ENCODE measurements at places on chromosomes 12 and 14.

DNA sequence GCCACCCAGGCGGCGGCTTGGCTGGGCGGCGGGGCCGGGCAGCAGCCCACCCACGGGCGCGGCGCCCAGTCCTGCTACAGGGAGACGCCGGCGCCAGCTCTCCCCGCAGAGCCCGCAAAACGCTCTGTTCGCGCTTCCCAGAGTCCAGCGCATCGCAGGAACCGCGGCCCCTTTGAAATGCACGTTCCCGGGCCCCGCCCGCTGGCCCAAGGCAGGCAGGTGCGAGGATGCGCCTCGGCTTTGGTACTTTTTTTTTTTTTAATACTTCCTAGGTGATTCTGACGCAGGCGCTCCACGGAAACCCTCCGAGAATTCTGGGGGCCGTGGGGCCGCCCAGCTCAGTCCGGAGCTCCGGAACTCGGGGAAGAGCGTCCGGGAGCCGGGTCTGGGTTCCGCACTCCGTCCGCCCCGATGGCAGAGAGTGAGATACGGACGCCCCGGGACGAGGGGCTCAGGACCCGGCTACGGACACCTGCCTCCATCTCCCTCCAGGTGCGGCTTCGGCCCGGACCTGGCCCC is 483 bp downstream of the POC1B start:
- peak; percentile 31 for DNase-seq

GRCh38 chr12:115957686-115958290 is 319.7 kb downstream of the MED13L start:
- DNase-seq: no peak

DNA sequence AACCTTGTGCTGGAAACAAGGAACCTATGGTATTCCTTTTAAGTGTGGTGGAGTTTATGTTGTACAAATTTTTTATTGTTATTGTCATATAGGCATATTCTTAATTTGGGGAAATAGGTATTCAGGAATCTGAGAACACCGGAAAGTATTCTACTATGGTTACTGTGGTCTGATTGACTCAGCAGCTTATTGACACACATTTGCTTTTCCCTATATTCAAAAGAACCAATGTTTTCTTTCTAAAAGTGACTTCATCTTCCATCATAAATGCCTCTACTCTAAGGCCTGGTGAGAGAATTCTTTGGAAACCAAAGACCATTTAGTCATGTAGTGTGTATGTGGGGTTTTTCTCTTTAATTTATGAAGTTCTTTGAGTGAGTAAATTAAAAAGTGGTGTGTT is 474.8 kb downstream of the TMTC2 start:
- no peak for DNase-seq

DNA sequence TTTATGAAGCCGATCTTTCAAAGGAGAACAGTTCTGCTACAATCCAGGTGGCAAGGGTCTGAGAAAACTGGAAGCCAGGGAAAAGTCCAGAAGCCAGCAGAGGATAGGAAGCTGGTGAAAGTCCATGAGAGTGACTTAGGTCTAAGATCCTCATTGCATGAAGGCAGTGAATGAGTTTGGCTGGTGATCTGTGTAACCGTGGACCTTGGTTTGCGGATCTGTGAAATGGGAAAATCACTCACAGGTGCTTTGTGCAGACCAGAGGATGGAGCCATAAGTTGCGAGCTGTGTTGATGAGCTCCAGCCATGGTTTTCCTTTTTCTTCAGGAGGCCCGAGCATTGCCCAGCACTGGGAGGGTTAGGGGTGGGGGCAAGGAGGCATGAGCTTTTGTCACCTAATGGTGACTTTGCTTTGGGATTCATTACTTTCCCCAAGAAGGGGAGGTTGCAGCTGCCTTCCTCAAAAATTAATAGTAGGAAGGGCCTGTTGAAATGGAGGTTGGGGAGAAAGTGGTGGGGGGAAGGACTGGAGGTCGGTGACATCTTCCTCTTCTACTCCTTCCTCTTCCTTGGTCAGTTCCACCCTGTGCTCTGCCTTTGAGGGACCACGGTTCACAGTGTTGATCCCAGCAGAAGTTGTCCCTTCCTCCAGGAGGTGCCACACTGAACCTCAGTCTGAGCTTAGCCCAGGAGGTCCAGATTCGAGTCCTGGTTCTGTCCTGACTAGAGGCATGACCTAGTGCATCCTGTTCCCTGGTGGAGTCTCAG is 20.3 kb upstream of the SERPINA6 start:
- no peak for DNase-seq

- no peak for DNase-seq
Observed at GRCh38 chr12:39372929-39373328, 70.0 kb downstream of the KIF21A start.

- DNase-seq: no peak
Observed at GRCh38 chr12:105316931-105317852, 13.3 kb upstream of the C12orf75 start.

GRCh38 chr14:36529062-36529461 is 9.0 kb upstream of the NKX2-1 start:
- no peak for DNase-seq

- DNase-seq: no peak
Observed at GRCh38 chr14:52283099-52283498, 15.6 kb downstream of the PTGDR start.

- DNase-seq: no peak
Observed at GRCh38 chr12:79367032-79367589, 323.7 kb downstream of the PAWR start.

DNA sequence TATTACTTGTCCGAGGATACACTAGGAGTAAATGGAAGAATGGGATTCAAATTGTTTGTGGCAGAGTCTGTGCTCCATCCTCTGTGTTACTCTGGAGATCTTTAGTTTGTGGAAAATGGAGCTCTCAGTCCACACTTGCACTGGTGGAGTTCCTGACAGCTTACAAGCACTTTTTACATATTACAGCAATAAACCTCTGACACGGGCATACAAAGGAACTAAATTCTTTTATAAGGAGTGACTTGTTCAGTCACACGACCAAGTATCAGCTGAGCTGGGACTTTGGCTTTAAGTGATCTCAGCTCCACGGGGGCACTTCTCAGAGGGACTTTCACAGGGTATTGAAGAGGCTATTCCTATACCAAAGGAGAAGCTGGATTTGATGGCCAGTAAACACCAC is 417.5 kb downstream of the LRIG3 start:
- no peak for DNase-seq

All from T-helper 17 cell (primary cell).